Adipocyte (in vitro differentiated cells): ENCODE measurements at places on chromosomes 5 and 9.
A peak's percentile ranks its signal among the peaks of the same experiment; 100 is the strongest.

DNA sequence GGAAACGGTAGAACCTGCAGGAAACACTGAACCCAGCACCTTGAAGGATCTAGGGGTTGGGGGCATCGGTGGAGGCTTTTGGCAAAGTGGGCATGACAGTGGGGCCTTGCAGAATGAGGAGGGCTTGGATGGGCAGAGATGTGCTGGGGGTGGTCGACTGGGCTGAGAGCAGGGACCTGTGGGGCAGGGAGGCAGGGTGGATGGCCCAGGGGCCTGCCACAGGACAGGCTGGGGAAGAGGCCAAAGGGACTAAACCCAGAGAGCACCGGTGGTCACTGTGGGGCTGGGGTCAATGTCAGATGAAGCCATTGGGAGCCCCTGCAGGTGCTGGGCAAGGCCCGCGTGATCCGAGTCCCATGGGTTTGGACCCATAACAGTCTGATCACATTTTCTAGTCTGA lies 175.3 kb downstream of the DAB2IP start:
- no peak for DNase-seq

DNA sequence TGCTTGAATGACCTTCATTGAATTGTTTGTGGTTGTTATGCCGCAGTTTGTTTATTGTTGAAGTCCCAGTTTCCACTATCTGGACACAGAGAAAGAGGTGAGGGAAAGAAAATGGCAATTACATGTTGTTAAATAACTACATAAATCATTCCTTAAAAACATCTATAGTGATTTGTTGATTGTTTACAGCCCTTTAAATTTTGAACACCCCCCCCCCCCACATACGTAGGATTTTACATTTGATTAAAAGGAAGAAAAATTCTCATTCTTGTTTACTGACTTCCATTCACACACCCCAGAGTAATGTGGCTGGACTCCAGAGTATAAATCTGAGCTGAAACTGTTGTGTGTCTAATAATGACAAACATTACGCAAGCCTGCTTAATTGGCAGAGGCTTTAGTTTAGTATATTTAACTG lies 87.1 kb upstream of the FAM174A start:
- no peak for DNase-seq

DNA sequence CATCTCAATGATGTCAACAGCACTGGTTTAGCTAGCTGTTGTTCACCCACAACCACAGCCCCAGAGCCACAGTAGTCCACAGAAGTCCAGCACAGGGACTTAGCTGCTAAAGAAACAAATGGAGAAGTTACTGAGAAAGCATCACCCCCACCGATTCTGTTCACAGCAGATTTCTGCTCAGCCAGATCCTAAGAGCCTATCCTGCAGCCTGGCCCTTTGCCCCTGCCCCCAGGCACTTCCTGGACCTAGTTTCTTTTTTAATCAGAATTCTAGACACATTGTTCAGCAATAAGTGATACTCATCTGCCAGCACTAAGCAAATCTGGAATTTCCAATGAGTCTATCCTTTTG lies 7.4 kb downstream of the B4GALT1 start:
- peak; percentile 74 for DNase-seq

DNA sequence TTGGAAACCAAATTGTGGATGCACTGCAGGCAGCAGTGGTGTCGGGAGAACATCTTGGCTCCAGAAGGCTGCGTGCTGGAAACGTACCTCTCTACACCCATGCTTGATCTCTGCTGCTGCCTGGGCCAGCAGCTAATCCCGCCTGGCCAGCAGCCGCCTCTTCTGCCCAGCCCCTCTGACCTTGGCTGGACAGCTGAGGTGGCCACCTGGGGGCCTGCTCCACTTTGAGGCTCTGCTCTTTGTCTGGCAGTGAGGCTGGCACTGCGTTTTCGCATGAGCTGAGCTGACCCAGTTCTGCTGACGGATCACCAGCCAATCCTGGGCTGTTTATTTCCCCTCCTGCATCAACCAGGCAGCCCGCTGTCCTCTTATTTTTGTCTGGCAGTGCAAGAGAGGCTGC lies 154.9 kb downstream of the TENT4A start:
- DNase-seq, result no peak

DNA sequence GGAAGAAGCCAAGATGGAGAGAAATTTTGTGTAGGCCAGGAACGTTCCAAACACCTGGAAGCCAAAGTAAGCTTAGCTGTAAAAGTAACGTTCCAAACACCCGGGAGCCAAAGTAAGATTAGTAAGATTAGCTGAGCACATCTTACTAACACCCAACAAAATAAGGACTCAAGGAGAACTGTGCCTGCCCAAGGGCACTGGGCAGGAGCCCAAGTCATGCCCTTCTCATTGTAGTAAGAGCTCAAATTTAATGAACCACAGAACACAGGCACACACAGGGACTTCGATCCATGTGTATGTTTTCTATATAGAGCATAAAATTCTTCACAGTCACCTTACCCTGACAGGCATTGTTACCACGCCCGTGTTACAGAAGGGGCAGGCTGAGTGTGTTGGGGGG lies 36.1 kb upstream of the NXNL2 start:
- no peak for DNase-seq
